ENCODE measurements at places on chromosomes 5 and 9. TPM values are rescaled to one million over a fixed set of nuclear protein-coding genes. Genes with fewer than 3 reads are reported as not detected.
A peak's percentile ranks its signal among the peaks of the same experiment; 100 is the strongest.

DNA sequence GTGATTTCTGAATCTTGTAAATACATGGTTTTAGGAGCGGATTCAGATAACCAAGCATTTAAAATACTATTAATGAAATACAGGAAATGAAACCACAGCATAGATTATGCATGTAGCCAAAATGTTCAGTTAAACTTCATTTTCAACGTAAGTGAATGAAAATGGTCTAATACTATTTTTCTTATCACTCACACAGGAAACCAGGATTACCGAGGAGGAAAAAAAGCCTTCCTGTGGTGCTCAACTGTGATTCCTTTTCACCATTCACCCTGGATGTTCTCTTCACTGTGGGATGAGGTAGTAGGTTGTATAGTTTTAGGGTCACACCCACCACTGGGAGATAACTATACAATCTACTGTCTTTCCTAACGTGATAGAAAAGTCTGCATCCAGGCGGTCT, 83.4 kb upstream of the ZNF169 start:
- peaks cover 48% of the 10 kb centered on the region for H3K36me3 ChIP-seq
- peak overlapping the region; percentile 87 for H3K27ac ChIP-seq
- no peak for DNase-seq
- H3K4me3 ChIP-seq: no peak overlapping the region
- H3K27me3 ChIP-seq: no peaks in the 10 kb centered on the region

DNA sequence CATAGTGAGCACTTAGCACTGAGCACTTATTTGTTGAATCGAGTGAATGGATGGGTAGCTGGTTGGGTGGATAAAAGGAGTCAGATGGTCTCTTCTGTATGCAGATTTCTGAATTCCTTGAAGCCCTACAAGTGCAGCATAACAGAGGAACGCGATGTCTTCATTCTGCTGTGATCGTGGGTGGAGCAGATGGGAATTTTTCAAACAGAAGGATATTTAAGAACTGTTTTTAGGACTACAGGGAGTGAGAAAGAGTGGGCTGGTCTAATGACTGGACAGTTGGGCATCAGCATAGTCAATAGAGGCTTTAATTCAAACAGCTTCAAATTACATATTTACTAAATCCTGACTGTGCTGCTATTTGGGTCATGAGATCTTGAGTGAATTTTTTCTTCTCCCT, 253.2 kb downstream of the CEMIP2 start:
- no peaks in the 10 kb centered on the region for H3K36me3 ChIP-seq
- H3K27ac ChIP-seq: no peak overlapping the region
- no peak for DNase-seq

- no peak overlapping the region for H3K4me3 ChIP-seq
- H3K4me1 ChIP-seq: no peaks in the 10 kb centered on the region
- no peaks in the 10 kb centered on the region for H3K27me3 ChIP-seq
- peaks cover 4% of the 10 kb centered on the region for H3K36me3 ChIP-seq
Measured at GRCh38 chr5:132979367-132979940, 16.0 kb upstream of the AFF4 start.

GRCh38 chr9:128409978-128410377, 10.7 kb upstream of the CERCAM start:
- DNase-seq: no peak
- peaks cover 6% of the 10 kb centered on the region for H3K4me1 ChIP-seq
- H3K27ac ChIP-seq: no peak overlapping the region

DNA sequence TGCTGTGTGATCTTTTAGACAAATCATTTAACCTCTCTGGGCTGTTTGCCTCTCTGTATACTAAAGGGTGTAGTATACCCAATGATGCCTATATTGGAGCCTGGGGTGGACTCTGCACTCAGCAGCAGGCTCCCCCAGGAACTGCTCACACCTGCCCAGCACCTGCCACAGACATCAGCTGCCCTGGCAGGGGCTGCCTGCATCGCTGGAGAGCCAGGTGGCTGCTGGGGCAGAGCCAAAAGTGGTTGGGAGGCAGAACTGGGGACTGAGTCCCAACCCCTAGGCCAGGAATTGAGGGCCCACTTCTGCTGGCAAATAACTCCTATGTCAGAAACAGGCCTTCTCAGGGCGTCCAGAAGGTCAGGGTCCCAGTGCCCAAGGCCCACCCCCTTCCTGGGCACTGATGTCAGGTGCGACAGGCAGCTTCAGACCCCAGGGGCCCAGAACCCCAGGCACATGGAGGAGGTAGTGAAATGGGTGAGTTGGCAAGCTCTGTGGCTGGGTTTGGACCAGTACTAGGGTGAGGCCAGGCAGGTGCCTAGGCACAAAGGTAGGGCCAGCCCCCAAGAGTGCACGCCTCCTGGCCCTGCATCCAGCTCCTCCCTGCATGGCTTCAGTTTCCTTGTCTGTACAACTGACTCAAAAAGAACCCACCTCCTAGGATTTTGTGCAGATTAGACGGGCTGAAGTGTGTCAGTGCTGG, 5.8 kb downstream of the UNC5A start:
- H3K27ac ChIP-seq: no peak overlapping the region
- no peaks in the 10 kb centered on the region for H3K36me3 ChIP-seq
- no peak for DNase-seq
- peak overlapping the region; percentile 53 for H3K4me3 ChIP-seq
- peaks cover 68% of the 10 kb centered on the region for H3K27me3 ChIP-seq

DNA sequence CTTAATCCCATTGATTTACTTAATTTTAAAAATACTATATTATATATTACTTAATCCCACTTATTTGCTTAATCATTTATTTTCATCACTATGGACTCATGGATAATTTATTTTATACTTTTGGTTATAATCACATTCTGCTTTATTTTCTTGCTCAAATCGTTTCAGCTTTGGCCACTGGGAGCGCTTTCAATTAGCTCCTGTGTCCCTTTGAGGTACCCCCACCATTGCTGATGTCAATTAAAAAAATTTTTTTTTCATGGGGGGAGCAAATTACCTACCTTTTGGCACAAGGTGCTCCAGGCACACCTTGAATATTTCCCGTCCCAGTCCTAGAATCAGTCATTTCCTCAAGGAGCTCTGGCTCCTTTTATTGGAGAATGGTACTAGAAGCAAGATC, 1.4 kb upstream of the TRIO start:
- H3K36me3 ChIP-seq: no peaks in the 10 kb centered on the region
- H3K4me1 ChIP-seq: peaks cover 44% of the 10 kb centered on the region
- peak overlapping the region; percentile 96 for H3K27ac ChIP-seq

GRCh38 chr9:68455451-68455850, 85.2 kb downstream of the TMEM252 start:
- DNase-seq: no peak
- no peaks in the 10 kb centered on the region for H3K36me3 ChIP-seq

The CETN3 gene
- 13.6 TPM for total RNA-seq

DNA sequence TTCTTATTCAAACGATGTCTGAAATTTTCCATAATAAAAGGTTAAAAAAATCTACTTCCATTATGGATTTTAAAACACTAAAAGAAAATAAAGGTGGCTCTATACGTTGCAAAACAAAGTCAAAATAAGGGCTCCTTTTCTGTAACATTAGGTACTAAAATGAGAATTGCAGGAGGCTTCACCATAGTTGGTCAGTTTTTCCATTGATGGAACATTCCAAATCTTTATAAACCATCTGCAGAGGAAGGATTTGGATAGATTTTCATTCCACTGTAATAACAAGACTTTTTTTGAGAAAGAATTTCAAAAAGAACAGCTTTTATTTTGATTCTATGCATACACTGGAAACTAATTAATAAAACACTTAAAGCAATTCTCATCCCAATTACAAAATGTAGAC, 145.6 kb downstream of the LURAP1L start:
- no peaks in the 10 kb centered on the region for H3K27me3 ChIP-seq
- peak overlapping the region; percentile 33 for H3K27ac ChIP-seq
- DNase-seq: no peak
- H3K4me3 ChIP-seq: no peak overlapping the region
- no peaks in the 10 kb centered on the region for H3K36me3 ChIP-seq
- H3K4me1 ChIP-seq: peaks cover 63% of the 10 kb centered on the region

The CARD6 gene
- total RNA-seq: 0.53 TPM

DNA sequence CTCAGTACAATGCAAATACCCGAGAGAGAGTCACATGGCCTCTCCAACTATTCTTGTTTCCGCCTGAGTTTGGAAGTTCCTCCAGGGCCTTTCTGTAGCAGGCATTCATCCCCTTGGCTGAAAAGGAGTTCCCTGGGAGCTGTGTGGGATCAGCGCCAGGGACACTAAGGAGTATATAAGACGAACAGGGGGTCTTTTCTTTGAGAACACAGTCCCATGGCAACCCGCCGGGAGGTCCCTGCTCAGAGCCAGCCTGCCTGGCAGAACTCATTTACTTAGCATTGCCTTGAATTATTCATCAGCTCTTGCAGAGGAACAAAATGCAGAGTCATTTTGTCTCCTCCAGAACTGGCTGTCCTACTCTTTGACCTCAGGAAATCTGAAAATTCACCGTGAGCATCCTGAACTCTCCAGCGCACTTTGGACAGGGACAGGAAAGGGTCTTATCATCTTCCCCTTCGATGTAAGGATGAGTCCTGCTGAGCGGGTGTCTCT, 120.4 kb upstream of the OSMR start:
- H3K36me3 ChIP-seq: no peaks in the 10 kb centered on the region
- H3K27me3 ChIP-seq: no peaks in the 10 kb centered on the region
- no peak overlapping the region for H3K27ac ChIP-seq
- no peak for DNase-seq

The PRUNE2 gene
- total RNA-seq: 11.4 TPM

DNA sequence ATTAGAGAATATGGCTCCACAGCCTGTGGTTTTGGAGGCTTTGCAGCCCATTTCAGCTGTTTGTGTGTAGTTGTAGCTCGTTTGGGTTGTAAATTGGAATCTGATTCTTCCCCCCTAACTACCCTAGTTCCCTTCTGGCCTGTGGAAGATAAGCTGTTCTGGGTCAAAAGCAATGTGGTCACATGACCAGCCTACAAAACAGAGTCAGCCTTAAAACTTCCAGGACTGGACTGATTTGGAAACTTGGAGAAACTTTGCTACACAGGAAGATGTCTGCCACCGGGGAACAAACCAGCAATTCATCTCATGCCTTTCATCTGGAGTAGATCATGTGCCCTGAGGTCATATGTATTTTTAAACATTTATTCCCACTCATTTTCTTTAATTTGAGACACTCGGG, 83.8 kb downstream of the DAPK1 start:
- peaks cover 51% of the 10 kb centered on the region for H3K4me1 ChIP-seq
- H3K36me3 ChIP-seq: no peaks in the 10 kb centered on the region
- no peaks in the 10 kb centered on the region for H3K27me3 ChIP-seq
- H3K27ac ChIP-seq: peak overlapping the region; percentile 28

DNA sequence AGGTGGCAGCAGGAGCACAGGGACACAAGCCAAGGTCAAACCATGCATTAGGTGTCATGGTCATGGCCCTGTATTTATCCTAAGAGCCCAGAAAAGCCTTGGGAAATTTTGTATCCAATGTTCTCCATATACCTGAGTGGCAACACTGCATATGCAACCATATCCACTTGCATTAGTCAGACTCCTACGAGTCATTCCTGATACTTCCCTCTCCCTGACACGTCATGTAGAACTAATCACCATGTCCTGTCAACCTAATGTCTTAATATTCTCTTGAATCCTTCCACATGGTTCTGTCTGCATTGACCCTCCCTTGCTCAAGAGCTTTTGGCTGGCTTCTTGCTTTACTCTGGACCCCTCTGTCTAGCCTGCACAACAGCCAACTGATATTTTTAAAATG, 9.4 kb downstream of the SCGB3A2 start:
- peaks cover 16% of the 10 kb centered on the region for H3K4me1 ChIP-seq
- H3K27ac ChIP-seq: no peak overlapping the region
- DNase-seq: no peak
- H3K36me3 ChIP-seq: peaks cover 3% of the 10 kb centered on the region
- H3K4me3 ChIP-seq: no peak overlapping the region

GRCh38 chr9:105154723-105155191, 89.7 kb upstream of the SLC44A1 start:
- H3K36me3 ChIP-seq: no peaks in the 10 kb centered on the region
- H3K27ac ChIP-seq: no peak overlapping the region
- DNase-seq: no peak
- H3K4me3 ChIP-seq: no peak overlapping the region
- H3K4me1 ChIP-seq: peaks cover 30% of the 10 kb centered on the region
- H3K27me3 ChIP-seq: no peaks in the 10 kb centered on the region

- no peak overlapping the region for H3K4me3 ChIP-seq
- no peak for DNase-seq
- no peaks in the 10 kb centered on the region for H3K36me3 ChIP-seq
- no peak overlapping the region for H3K27ac ChIP-seq
- peaks cover 70% of the 10 kb centered on the region for H3K27me3 ChIP-seq
- no peaks in the 10 kb centered on the region for H3K4me1 ChIP-seq
Measured at GRCh38 chr5:176700239-176700847, 53.1 kb downstream of the TSPAN17 start.

- peak; percentile 36 for DNase-seq
- H3K27ac ChIP-seq: no peak overlapping the region
- no peaks in the 10 kb centered on the region for H3K36me3 ChIP-seq
- peaks cover 27% of the 10 kb centered on the region for H3K27me3 ChIP-seq
- no peak overlapping the region for H3K4me3 ChIP-seq
Measured at GRCh38 chr9:126703866-126704156, 90.1 kb downstream of the LMX1B start.

GRCh38 chr5:149711338-149711737, 18.8 kb upstream of the PPARGC1B start:
- H3K36me3 ChIP-seq: peaks cover 2% of the 10 kb centered on the region
- no peak overlapping the region for H3K27ac ChIP-seq
- DNase-seq: no peak
- H3K4me3 ChIP-seq: no peak overlapping the region
- H3K27me3 ChIP-seq: peaks cover 36% of the 10 kb centered on the region
- H3K4me1 ChIP-seq: no peaks in the 10 kb centered on the region

- peaks cover 10% of the 10 kb centered on the region for H3K27me3 ChIP-seq
- no peak overlapping the region for H3K4me3 ChIP-seq
Measured at GRCh38 chr9:130429831-130430230, 14.9 kb upstream of the ASS1 start.

- peaks cover 2% of the 10 kb centered on the region for H3K27me3 ChIP-seq
- H3K4me1 ChIP-seq: no peaks in the 10 kb centered on the region
- H3K36me3 ChIP-seq: no peaks in the 10 kb centered on the region
- no peak overlapping the region for H3K27ac ChIP-seq
- H3K4me3 ChIP-seq: no peak overlapping the region
Measured at GRCh38 chr5:11918463-11919045, 14.3 kb upstream of the CTNND2 start.

The ITK gene
- not detected for total RNA-seq

The TLR4 gene
- 9.5 TPM for total RNA-seq

The NFIB gene
- 63.1 TPM for total RNA-seq

GRCh38 chr5:53923961-53924360, 363.5 kb downstream of the NDUFS4 start:
- H3K4me3 ChIP-seq: no peak overlapping the region
- no peak for DNase-seq
- peaks cover 13% of the 10 kb centered on the region for H3K4me1 ChIP-seq
